ENCODE measurements at places on chromosomes 11 and 22. TPM values are rescaled to one million over a fixed set of nuclear protein-coding genes. Genes with fewer than 3 reads are reported as not detected.

The KREMEN1 gene
- total RNA-seq, result 64.8 TPM

The OR5B17 gene
- not detected for total RNA-seq

- DNase-seq, result no peak
These were observed 3.8 kb upstream of the RNF141 start for GRCh38 chr11:10544491-10545465.

The PLEKHA7 gene
- total RNA-seq, result 54.7 TPM

DNA sequence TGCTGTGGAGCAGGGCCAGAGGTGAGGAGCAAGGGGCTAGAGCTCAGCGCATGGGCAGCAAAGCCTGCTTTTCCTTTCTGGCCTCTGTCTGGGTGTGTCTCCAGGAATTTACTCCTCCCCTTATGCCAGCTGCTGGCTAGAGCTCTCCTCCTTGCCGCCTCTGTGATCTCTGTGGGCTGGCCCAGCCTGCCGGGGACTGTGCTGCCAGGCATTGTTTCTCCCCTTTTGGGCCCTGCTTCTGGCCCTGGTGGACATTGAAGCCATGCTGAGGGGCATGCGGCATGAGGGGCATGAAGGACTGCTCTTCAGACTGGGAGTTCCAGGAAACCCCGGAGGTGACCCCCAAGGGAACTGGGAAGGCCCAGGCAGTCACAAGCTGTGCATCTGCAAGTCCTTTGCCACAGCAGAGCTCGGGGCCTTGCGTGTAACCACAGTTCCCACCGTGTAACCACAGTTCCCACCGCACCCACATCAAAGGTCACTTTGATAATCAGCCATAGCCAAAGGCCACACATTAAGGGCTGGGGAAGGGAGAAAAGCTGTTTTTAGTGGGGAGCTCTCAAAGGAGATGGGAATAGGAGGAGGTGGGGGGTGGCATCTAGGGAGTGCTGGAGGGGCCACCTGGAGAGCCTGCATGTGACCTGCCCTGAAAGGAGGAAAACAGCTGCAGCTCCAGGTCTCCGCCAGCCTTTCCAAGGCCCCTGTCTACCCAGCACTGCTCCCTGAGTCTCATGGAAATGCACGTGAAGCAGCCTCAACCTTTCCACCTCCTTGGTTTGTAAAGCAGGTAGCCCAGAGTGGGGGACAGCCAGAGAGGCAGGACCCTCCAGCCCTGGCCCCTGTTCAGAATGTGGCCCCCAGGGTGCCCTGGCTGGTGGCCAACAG is 62.3 kb downstream of the PPFIBP2 start:
- no peak for DNase-seq

GRCh38 chr22:43521716-43522115 is 109.9 kb downstream of the MPPED1 start:
- DNase-seq, result no peak

DNA sequence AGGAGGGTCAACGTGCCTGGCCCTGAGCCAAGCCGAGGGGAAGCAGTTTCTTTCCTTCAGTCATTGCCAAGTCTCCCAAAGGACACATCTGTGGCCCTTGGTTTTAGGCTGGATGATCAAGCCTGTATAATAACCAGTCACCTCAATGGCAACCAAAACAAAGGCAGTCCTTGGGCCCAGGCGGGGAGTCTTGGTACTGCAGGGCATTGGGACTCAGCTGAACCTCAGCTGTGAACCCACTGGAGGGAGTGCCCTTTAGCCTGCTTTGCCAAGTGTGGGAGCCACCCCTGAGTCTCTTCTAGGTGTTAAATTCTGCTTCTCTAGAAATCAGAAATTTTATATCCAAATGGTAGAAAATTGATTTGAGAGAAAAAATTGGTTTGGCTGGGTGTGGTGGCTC is 36.9 kb downstream of the CPT1A start:
- no peak for DNase-seq

- DNase-seq, result no peak
These were observed 91.4 kb downstream of the RPL27A start for GRCh38 chr11:8773916-8774539.

DNA sequence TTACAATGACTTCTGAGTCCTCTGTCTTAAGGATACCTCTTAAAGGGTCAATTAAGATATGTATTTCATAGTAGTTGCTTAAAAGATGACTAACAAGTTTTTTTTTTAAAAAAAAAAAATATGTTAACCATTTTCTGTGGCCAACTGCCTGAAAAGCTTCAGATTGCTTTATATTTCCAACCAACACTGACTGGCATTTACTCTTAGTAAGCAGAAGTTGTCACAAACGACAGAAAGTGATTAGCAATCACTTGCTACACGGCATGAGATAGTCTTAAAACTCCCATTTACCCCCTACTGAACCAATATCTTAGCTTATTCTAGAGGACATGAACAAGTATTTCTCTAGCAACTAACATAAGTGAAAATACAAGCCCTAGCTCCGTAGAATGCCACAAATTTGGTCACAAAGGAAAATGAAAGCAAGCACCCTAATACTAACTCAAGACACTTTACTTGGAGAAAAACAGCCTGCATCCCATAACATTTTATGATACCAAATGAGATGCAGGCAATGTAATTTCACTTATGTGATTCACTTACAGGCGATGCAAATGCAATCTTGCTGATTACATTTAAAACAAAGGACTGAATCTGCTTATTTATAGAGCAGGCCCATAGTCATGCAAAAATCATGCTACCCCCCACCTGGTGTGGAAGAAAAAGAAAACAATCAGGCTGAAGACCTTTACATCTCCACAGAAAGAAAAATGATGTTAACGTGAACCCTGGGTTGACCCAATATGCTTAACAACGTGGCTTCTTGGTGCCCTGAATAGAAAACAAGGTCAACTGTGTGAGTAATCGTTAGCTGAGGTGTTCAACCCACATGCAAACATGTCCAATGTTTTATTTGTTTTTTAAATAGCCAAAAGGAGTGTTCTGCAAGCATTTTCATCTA is 25.7 kb downstream of the MPPED2 start:
- DNase-seq, result no peak

The TPBGL gene
- total RNA-seq, result not detected

- no peak for DNase-seq
These were observed 11.2 kb downstream of the MPST start for GRCh38 chr22:37030560-37031281.

Measured in esophagus squamous epithelium (tissue), 5 donors.